Large intestine (tissue), 12 donors: ENCODE measurements at places on chromosomes 11 and 22. TPM values are rescaled to one million over a fixed set of nuclear protein-coding genes. Genes with fewer than 3 reads are reported as not detected.

- no peak for DNase-seq
Observed at GRCh38 chr11:31943056-31943780, 132.1 kb upstream of the PAX6 start.

GRCh38 chr11:66081505-66081904, 11.4 kb downstream of the PACS1 start:
- DNase-seq = no peak

GRCh38 chr11:73464347-73464746, 88.1 kb downstream of the RELT start:
- no peak for DNase-seq

- no peak for DNase-seq
Observed at GRCh38 chr11:114230031-114230704, 66.0 kb upstream of the NNMT start.

The SLC17A6 gene
- polyA plus RNA-seq = not detected

GRCh38 chr11:47550288-47551047, 2.5 kb downstream of the CELF1 start:
- DNase-seq = no peak

The STX5 gene
- 42.4 TPM for polyA plus RNA-seq

DNA sequence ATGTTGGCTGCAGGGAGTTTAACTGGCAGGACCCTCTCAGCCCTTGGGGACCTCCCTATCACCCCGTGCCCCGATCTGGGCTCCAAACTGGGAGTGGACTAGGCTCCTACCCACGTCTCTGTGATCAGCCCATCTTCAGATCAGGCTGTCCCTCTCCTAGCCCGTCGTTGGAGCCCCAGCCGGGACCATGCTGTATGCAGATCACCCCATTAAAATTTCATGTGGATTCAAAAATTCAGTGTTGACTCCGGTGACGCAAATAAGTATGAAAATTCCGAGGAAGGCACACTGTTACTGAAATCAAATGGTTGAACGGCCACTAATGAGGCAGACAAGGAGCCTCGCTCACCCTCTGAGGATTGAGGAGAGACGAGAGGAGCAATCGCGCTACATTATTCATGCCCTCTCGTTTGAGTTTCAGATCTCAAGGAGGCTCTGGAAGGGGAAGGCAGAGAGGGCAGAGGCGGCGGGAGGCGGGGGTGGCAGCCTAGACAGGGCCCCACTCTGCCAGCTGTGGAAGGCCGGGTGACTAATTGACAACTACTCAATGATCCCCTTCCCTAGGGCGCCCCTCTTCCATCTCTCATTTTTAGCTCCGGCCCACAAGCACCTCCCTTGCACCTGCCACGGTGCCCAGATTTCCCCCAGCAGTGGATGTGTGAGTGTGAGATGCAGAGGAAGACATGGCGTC, 255.4 kb downstream of the MIAT start:
- DNase-seq = no peak

DNA sequence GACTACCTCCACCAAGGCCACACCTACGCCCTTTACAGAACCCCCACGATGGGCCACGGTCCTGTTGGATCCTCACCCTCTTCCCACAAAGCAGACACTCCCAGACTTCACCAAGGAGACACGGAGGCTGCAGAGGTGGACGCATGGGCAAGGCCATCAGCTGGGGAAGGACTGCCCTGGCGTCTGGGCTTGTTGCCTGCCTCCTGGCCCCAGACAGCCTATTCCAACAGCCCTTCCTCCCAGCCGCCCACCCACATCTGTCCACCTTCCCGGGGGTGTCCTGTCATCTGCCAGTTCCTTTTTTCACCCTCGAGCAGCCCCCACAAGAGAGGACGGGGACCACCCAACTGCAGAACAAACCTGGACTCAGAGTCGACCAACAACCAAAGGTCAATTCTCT, 28.9 kb upstream of the TH start:
- no peak for DNase-seq

The CYTH4 gene
- 4.3 TPM for polyA plus RNA-seq

The OR51B5 gene
- 0.30 TPM for polyA plus RNA-seq
